ENCODE measurements at places on chromosomes 12 and 14.

GRCh38 chr12:1439687-1440086 lies 154.7 kb downstream of the FBXL14 start:
- no peak for DNase-seq

GRCh38 chr12:24909667-24910066 lies 39.2 kb downstream of the BCAT1 start:
- DNase-seq, result no peak

- DNase-seq, result peak; percentile 37
Observed at GRCh38 chr12:5581019-5581418, 149.1 kb downstream of the NTF3 start.

GRCh38 chr12:120614848-120615247 lies 25.6 kb upstream of the CABP1 start:
- no peak for DNase-seq
